ENCODE measurements at places on chromosomes 7 and 10.
A peak's percentile ranks its signal among the peaks of the same experiment; 100 is the strongest.

DNA sequence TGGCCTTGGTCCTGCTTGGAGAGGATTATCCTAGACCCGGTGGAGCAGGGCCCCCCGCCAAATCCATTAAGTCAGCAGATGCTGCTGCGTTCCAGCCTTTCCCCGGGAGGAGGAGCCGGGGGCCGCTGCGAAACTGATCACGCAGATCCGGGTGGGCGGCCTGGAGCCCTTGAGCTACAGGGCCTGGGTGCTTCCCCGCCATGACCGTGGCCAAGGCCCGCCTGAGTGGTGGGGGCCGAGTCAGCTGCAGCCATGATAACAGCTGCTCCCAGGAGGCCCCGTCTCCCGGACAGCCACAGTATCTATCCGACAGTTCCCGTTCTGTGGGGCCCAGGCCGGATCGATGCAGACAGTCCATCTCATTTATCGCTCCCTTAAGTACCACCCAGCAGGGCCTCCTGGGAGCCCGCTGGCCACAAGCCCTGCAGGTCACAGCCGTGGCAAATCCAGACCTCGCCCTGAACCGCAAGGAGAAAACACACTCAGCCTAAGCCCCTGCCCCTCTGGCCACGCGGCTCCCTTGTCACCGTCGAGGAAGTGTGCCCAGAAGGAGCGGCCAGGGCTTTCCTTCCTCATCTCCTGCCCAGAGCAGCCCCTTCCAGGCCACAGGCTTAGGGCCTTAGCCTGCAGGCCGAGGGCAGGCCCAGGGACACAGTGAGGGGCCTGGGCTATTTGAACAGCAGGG is 34.4 kb upstream of the SLC29A4 start:
- H3K4me1 ChIP-seq, result no peaks in the 10 kb centered on the region
- no peak for DNase-seq
- no peaks in the 10 kb centered on the region for H3K36me3 ChIP-seq
- no peak overlapping the region for H3K27ac ChIP-seq

DNA sequence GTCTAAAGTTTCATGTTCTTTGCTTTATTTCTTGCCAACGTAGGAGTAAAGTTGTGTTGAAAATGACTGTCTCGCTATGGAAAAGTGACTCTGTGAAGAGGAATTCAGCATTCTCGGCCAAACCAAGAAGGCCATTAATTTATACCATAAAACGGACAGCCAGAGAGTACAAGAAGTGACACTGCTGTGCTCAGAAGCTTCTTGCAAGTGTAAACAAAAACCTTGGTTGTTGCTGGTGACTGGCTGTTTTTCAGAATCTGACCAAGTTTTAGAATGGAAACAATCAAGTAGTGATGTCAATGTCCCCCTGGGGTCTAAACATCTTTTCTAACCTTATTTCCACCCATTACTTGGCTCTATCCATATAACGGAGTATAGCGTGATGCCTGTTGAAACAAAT is 201.9 kb downstream of the INHBA start:
- H3K27me3 ChIP-seq, result no peaks in the 10 kb centered on the region
- no peak overlapping the region for H3K27ac ChIP-seq
- no peaks in the 10 kb centered on the region for H3K4me1 ChIP-seq
- no peak for DNase-seq
- H3K4me3 ChIP-seq, result no peak overlapping the region
- H3K36me3 ChIP-seq, result no peaks in the 10 kb centered on the region

- no peak for DNase-seq
- H3K27ac ChIP-seq, result no peak overlapping the region
- H3K4me1 ChIP-seq, result peaks cover 41% of the 10 kb centered on the region
Measured at GRCh38 chr7:155682484-155682883, 38.0 kb downstream of the RBM33 start.

DNA sequence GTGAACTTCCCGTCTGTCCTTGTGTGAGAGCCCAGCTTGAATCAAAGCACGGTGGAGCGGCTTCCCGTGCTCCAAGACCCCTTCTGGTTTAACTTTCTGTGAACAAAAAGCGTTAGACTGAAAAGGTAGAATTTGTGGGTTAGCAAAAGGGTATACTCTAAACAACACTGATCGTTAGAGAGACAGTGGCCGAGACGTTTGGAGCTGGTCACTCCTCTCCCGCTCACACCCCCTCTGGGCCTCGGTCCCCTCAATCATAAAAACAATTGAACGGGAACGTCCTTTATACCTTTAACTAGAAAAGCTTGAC is 502 bp downstream of the PRKRIP1 start:
- peak overlapping the region; percentile 86 for H3K4me3 ChIP-seq
- no peaks in the 10 kb centered on the region for H3K27me3 ChIP-seq
- DNase-seq, result no peak
- peaks cover 22% of the 10 kb centered on the region for H3K36me3 ChIP-seq
- peak overlapping the region; percentile 90 for H3K27ac ChIP-seq
